ENCODE measurements at places on chromosomes 1 and 21.

- DNase-seq, result no peak
These were observed 57.7 kb downstream of the DMAP1 start for GRCh38 chr1:44270686-44271628.

GRCh38 chr1:28867850-28868249, 46.5 kb upstream of the EPB41 start:
- DNase-seq, result no peak

DNA sequence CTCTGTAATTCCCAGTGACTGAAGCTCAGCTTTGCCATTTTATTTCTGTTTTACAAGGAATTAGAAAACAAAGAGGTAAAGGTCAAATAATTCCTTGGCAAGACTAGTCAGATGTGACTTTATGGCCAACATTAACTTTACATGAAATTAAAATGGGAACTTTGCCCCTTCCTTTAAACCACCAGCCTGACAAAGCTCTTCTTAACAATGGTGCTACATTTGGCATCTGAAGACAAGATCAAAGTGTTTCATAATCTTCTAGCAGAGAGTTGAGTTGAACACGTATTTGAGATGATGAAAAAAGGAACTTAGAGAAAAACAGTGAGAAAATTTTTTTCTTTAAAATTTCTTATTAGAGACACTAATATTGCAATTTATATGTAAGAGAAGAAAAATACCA, 193.8 kb downstream of the AK5 start:
- DNase-seq, result peak; percentile 60

DNA sequence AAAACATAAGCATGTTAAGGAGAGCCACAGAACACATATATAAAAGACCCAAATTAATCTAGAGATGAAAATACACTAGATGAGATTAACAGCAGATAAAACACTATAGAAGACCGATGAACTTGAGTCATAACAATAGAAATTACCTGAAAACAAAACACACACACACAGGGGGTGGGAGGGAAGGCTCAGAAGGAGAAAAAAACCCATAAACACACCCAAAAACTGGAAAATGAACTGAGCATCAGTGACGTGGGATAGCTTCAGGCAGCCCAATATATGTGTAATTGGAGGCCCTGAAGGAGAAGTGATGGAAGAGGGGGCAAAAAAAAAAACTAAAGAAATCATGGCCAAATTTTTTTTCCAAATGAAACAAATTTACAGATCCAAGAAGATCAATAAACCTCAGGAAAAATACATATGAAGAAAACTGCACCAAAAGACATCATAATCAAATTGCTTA, 11.4 kb downstream of the ALDH9A1 start:
- no peak for DNase-seq

DNA sequence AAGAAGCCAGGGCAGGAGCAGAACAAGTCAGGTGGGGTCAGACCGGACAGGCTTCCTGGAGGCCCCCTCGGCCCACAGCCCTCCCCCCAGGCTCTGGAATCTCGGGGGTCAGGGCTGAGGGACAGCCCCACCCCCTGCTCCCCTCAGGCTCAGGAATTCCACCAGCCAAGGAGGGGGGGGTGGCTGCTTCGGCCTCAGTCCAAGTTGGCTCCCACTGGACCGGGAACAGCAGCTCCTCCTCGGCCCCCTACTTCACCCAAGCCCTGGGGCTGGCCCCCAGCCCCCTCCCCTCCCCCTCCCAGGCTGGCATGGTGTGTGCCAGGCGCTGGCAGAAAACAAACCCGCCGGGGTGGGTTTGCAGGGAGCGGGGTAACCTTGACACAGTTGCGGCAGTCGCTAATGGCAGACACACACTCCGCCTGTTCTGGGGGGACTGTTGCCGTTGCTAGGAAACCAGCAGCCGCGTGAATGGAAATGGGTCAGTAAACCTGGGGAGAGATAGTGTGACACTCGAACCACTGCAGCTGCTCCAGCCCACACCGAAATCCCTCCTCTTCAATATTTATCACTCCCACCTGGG, 32.4 kb downstream of the AHDC1 start:
- no peak for DNase-seq
